ENCODE measurements at places on chromosomes 12 and 14.

GRCh38 chr14:73153272-73153671 is 17.0 kb downstream of the PSEN1 start:
- DNase-seq, result no peak

DNA sequence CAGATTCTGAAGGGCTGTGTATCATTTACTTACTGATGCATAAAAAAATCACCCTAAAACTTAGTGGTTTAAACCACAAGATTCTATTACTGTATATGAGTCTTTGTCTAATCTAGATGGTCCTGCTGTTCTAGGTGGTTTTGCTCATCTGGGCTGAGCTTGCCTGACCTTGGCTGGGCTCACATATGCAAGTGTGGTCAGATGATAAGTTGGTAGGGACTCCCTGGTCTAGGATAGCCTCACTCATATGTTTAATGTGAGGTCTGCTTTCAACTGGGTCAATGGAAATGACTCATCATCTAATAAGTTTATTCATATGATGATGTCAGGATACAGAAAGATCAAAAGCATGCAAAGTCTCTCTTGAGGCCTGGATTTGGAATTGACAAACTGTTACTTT is 887.8 kb downstream of the TRHDE start:
- DNase-seq, result no peak

DNA sequence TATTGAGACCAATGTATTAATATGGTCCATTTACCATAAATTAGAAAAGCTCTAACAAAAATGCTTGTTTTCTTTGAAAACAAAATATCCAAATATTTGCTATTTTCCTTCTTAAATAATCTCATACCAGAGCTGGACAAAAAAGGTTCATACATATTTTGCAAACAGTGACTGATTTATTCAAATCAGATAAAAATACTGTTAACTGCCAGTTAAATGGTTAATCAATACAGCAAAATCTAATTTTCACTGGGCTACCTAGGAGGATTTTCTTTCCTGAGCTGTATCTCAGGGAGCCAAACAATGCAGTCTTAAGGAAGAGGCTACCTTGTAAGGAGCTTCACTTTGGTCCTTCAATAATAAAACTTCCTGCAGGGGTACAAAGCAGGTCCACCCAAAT is 2.0 kb downstream of the FERMT2 start:
- no peak for DNase-seq

DNA sequence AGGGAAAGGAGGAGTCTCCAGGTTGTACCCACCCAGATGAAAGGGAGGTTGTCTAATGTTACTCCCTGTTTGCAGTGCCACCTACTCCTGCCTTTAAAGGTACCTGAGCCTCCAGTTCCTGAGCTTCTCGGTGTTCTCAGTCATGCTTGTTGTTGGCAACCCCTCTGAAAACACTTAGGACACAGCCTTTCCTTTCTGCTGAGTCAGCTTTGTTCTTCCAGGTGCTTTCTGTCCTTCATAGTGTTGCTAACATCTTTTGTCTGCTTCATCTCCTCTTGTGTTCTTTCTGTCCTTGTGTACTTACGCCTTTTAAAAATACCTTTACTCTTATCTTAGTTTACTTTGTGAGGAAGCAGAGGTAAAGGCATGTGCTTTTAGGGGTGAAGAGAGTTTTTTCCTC is 97.0 kb upstream of the NEDD1 start:
- no peak for DNase-seq

DNA sequence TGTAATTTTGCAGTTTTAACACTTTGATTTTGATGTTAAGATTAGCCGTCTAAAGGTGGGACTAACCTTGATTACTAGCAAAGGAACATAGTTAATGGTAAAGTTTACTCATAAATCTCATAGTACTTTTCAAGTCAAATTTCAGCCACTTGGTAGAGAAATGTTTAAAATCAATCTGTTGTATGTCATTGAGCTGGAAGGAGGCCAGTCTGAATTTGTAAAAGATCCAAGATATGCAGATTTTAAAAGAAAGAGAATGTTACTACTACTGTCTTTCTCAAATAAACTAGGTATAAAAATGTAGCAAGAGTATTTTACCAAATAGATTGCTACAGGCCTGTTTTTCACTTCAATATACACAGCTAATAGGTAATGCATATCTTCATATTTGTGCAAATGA is 600.8 kb upstream of the SEL1L start:
- no peak for DNase-seq

- peak; percentile 74 for DNase-seq
These were observed 110.0 kb downstream of the CCDC60 start for GRCh38 chr12:119444462-119445044.

DNA sequence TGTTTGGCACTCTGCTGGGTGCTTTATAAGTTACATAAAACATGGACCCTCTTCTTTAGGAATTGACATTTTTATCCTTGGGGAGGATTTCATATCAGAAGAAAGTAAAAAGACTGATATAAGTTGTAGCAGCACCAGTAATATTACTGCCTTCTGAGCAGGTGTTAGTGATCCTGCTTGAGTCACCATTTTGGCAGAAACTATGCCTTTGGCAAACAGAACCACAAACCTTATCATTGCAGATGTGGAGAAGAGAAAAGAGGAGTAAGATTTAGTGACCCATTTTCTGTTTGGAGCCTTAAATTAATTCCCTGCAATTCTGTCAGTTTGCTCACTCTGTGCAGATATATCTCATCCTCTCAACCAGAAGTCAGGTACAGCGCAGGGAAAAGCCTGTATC is 23.0 kb downstream of the ZNF410 start:
- DNase-seq, result no peak

- DNase-seq, result no peak
These were observed 966.1 kb downstream of the FSCB start for GRCh38 chr14:43540948-43541347.

GRCh38 chr12:81083906-81084513 is 6.1 kb downstream of the ACSS3 start:
- no peak for DNase-seq

- DNase-seq, result no peak
These were observed 158.0 kb downstream of the ETV6 start for GRCh38 chr12:11807458-11807857.

DNA sequence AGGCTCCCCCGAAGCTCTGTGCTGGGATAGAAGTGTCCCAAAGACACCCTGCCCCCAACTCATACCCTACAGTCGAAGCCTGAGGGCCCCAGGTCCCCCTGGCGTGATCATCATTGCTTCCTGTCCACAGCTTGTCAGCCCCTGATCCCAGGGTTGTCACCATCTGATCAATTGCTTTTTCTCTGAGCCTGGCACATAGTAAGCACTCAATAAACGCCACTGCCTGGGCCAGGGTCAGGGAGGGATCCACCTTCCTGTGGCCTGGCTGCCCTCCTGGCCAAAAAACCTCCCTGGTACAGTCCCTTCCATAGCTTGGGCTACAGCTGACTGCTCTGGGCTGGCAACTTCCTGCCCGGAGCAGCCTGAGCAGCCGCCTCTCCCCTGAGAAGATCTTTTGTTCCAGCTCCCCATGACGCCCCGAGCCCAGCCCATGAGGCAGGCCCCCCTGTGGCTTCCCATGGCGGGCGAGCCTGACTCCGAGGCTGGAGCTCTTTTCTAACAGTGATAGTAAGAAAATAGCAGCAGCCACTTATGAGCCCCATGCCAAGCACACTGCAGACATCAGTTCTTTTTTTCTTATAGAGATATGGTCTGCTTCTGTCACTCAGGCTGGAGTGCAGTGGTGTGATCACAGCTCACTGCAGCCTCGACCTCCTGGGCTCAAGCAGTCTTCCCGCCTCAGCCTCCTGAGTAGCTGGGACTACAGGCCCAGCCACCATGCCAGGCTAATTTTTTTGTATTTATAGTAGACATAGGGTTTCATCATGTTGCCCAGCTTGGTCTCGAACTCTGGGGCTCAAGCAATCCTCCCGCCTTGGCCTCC is 6.5 kb downstream of the SH2B3 start:
- DNase-seq, result no peak

DNA sequence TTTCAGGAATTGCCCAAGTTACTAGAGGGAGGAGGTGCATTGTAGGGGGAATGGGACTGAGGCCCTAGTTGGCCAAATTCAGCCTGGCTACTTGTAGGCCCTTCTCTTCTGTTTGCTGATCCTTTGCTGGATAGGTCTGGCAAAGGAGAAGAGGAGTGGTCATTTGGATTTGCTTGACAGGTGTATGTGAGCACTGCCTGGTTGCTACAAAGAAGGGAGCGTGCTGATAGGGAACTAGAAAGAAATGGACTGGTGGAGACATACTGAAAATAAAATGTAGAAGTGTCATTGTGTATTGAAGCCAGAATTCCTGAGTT is 3.6 kb downstream of the PSMA6 start:
- DNase-seq, result no peak

DNA sequence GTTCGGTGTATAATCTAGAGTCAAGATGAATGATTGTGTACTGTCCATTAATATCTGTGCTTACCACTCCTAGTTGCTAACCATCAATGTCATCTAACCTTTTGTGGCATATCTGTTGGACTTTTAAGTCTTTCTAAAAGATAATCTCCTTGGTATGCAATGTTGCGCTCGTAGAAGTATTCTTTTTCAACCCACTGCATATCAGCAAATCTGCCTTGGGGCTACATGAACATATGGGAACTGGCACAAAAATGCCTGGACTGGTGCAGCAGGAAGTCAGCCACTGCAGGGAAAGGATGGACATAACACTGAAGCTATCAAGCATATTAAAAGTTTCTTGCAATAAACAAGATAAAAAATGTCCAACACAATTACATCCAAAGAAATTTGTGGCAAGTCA is 124.3 kb upstream of the SLC38A4 start:
- no peak for DNase-seq

DNA sequence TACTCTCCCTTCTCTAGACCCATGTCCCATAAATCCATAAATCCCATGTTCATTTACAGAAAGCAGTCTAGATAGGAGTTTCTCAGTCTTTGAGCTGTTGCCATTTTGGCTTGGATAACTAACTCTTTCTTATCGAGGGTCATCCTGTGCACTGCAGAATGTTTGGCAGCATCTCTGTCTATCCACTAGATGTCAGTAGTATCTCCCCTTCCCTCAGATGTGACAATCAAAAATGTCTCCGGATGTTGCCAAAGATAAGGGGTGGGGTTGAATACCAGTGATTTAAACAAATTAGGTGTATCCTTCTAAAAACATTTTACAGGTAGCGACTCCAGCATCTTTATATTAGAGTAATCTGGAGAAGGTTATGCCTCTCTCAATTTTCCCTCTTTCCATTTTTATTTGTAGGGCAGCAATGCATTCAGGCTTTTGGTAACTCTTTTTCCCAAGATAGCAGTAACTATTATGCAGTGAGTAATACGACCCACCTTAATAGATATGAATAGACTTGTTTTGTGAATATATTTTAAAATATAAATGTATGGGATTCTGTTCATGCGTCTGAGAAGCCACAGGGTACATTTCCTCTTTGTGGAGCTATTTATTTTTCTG is 100.7 kb downstream of the LRRK2 start:
- no peak for DNase-seq

DNA sequence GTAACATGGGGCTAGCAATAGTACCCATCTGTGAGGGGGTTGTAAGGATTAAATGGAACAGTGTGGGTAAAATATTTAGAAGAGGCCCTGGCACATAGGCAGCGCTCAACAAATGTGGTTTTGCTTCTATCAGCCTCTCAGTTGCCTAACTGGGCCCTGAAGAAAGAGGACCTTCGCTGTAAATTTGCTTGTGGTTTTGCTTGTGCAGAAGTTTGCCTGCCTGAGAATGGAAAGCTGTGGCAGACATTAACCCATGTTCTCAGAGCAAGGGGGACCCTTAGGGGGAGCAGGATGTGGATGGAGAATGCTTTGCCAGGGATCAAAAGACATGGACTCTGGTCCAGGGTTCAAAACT is 160.1 kb downstream of the BRMS1L start:
- no peak for DNase-seq

GRCh38 chr12:93060666-93061472 is 131.8 kb upstream of the EEA1 start:
- no peak for DNase-seq

Data from activated CD8-positive, alpha-beta memory T cell treated with anti-CD3 and anti-CD28 coated beads, Interleukin-2, amount 50 U/mL, for 48 hours (primary cell).